ENCODE measurements at places on chromosomes 7 and 10.

DNA sequence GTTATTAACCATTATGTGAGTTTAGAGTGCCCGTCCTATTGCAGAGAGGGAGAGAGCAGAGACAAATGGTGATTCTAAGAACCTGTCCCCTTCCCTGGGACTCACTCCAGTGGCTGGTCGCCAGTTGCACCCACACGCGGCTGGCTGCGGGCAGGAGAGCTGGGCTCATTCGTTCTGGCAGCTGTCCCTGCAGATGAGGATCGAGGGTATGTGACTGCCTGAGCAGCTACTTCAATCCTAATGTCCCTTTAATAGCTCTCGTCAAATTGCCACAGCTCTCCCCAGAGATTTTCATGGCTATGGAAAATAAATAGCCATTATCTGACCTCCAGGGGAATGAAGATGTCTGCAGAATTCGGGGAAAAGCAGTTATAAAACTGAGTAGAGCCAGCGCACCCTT is 41.6 kb downstream of the RBM28 start:
- DNase-seq, result no peak

DNA sequence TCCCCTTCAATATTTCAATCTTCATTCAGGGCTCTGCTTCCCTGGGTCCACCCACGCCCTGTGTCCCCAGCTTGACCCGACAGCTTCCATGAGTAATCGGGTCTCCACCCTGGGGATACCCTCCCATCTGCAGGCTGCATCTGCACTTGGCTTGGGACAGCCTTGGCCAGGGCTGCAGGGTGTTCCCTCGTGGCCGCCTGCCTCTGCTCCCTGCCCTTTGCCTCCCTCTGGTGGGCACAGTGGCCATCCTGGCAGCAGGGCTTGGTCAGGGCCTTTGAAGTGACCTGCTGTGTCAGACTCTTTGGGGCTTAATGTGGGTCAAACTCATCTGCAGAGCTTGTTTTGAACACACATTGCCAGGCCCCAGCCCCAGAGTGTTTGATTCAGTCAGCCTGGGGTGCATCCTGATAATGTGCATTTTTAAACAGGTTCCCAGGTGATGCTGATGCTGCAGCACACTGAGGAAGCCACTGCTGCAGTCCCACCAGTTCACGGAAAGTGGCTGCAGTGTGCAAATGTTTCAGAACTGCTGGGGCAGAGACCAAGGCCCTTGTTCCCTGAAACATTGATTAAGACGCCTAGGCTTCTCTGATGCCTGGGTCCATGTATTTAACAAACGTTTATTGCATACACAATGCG is 80.7 kb upstream of the SEC61G start:
- DNase-seq, result no peak

DNA sequence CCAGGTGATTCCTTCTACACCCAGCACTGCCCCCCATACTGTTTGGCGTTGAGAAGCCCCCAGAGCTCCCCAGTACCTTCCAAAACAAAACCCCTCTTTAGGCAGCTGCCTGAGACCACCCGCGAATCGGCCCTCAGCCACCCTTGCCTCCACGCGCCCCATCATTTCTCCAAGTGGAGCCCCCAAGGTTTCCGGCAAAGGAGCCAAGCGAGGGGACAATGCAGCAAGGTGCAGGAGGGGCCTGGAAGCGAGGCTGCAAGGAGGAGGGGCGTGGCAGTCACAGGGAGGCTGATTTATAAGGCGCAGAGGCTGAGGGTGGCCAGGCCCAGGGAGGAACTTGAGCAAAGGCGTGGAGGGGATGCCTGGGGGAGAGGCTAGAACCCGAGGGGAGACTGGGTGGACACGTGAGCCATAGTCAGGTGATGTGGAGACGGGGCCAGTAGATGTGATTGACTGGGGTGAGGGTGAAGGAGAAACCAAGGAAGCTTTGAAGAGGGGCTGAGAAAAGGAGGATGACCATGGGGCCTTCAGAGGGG is 16.2 kb downstream of the SLC29A3 start:
- DNase-seq, result no peak

DNA sequence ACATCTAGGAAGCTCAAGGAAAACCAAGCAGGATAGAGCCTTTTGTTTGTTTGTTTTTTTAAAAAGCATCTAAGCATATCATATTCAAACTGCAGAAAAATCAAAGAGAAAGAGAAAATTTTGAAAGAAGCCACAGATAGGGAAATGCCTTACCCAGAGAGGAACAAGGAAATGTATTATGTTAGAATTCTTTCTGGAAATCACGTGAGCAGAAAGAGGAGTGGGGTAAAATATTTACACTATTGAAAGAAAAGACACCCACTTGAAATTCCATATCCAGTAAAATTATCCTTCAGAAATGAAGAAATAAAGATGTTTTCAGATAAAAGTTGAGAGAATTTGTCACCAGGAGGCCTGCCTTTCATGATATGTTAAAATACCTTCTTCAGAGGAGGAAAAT is 775.7 kb upstream of the IGFBP3 start:
- DNase-seq, result no peak

DNA sequence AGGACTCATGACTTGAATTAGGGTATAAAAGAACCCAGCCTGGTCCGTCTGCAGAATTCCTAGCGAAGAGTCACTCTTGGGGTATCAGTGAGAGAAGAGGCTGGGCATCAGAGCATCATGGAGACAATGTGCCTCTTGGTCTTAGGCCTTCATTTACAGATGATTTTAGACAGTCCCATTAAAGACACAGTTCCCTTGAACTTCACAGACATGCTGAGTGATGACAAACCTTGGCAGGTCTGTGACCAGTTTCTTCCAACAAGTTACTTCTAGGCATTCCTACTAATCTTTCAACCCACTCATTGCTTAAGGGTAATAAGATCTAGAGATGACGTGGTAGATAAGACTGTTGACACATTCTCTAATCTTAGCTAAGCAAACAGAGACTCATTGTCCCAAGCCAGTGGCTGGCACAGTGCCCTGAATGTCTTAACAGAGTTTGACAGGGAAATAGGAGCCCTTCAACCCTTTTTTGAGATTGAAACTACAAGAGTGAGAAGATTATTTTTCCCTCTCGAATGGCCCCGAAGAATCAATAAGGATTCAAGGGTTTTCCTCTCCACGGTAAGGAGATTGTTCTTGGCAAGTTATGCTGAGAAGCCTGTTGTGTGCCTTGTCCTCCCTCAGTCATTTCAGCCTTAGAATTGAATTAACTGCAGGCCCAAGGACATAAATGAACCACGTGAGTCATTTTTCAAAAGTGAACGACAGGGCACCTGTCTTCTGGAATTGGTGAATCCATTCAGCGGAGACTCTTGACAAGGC is 281.1 kb downstream of the CCDC3 start:
- no peak for DNase-seq

DNA sequence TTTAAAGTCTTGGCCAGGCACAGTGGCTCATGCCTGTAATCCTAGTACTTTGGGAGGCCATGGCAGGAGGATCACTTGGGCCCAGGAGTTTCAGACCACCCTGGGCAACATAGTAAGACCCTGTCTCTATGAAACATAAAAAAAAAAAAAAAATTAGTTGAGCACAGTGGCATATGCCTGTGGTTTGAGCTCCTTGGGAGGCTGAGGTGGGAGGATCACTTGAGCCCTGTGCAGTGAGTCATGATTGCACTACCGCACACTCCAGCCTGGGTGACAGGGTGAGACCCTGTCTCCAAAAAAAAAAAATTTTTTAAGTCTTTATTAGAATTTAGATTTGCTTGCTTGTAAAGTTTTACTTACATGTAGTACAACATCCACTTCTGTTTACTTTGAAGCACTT is 14.0 kb downstream of the WNT2 start:
- DNase-seq, result no peak
